Stimulated activated CD4-positive, alpha-beta T cell treated with anti-CD3 and anti-CD28 coated beads, TNF-alpha, amount 100 ng/mL, for 24 hours (primary cell): ENCODE measurements at places on chromosomes 5 and 9.

- no peak for DNase-seq
Observed at GRCh38 chr5:66118304-66118703, 25.8 kb upstream of the SREK1 start.

- no peak for DNase-seq
Observed at GRCh38 chr9:107759009-107759822, 269.6 kb upstream of the KLF4 start.

DNA sequence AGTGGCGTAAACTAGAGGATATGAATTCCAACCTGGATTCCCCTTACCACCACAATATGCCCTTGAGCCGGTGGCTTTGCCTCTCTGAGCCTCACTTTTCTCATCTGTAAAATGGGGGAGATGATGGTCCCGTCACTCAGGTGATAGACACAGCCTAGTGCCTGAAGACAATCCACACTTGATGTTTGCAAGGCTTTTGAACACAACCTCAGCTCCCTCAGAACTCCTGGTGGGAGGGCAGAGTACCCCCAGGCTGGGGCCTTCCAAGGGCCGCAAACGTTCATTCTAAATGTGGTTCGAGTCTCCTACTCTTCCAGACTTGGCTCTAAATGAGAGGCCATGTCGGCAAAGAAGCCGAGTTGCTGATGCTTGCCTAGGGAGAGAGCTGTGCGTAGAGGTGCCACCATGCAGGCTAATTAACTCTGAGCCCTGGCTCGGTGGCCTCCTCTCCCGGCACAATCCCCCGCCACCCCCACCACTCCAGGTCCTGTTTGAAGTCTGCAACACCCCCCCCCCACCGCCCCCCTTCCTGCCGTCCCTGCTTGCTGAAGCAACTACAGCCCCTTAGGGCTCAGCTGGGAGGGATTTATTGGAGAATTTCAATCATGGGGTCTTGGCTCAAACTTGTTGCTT, 97.7 kb upstream of the LMX1B start:
- DNase-seq, result no peak

DNA sequence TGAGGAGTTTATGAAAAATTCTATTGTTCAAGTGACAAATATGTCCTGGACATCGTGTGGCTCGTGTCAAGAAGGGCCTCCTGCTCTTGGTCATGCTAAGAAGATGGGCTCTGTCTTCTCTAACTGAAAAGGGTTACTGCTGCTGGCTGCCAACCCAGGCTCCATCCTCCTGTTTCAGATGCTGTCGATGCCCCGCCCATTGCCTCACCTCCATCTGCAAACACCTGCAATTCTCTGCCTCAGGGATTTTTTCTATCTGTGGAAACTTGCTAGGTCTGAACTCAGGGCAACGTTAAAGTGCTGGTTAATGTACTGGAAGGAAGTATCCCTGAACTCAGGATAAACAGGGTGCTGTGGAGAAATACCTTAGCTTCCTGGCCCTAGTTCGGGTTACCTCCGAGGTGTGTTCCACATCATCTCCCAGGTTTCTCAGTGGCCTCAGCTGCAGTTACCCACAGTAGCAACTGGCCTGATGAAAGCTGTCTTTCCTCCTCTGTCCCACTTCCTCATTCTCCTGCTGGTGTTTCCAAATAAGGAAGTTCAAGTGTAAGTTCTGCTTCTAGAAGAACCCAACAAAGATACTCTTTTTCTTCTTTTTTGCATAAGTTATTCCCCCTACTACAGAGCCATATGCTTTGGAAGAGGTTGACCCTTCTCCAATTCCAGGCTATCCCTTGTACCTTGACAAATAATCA, 151.7 kb upstream of the SMIM23 start:
- no peak for DNase-seq

GRCh38 chr5:169670769-169671525, 33.9 kb downstream of the DOCK2 start:
- DNase-seq, result no peak

- DNase-seq, result no peak
Observed at GRCh38 chr5:56054666-56055065, 59.9 kb upstream of the IL6ST start.

GRCh38 chr9:131868766-131869165, 128.9 kb upstream of the RAPGEF1 start:
- DNase-seq, result no peak

DNA sequence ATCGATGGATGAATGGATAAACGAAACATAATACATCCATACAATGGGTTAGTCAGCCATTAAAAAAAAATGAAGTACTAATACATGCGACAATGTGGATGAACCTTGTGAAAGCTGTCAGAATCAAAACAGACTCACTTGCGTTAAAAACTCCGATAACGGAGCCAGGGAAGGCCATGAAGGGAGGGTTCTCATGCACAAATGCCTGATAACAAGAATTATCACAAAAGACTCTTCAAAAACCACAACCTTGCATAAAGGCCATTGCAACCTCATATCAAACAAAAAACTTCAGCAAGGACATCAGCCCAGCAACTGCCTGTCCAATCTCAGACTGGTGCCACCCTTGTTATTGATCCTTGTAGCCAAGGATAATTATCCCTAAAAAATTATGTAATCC, 13.7 kb downstream of the ERMP1 start:
- DNase-seq, result no peak

DNA sequence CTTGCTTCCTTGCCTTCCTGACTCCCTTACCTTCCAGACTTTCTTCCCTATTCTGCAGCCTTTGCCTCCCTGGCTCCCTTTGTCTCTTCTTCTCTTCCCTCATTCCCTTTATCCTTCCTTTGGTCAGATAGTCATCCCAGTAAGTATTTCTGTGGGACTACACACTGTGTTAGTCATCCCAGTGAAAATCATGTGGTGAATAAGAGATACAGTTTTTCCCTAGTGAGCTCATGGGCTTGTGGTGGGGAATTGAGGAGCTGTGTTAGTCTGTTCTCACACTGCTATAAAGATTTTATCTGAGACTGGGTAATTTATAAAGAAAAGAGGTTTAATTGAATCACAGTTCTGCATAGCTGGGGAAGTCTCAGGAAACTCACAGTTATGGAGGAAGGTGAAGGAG, 109.8 kb upstream of the EDIL3 start:
- DNase-seq, result no peak

DNA sequence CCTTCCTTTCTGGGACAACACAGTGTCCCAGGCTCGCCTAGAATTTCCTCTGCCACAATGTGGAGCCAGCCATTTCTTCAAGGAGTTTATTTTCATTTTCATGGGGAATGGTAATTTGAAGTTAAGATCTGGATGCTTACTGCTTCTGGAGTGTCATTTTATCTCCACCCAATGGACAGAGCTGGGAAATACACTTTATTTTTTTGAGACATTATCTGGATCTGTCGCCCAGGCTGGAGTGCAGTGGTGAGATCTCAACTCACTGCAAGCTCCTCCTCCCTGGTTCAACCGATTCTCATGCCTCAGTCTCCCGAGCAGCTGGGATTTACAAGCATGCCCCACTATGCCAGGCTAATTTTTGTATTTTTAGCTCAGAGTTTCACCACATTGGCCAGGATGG, 12.7 kb upstream of the THG1L start:
- DNase-seq, result no peak

GRCh38 chr5:60978968-60979367, 34.0 kb downstream of the NDUFAF2 start:
- no peak for DNase-seq

DNA sequence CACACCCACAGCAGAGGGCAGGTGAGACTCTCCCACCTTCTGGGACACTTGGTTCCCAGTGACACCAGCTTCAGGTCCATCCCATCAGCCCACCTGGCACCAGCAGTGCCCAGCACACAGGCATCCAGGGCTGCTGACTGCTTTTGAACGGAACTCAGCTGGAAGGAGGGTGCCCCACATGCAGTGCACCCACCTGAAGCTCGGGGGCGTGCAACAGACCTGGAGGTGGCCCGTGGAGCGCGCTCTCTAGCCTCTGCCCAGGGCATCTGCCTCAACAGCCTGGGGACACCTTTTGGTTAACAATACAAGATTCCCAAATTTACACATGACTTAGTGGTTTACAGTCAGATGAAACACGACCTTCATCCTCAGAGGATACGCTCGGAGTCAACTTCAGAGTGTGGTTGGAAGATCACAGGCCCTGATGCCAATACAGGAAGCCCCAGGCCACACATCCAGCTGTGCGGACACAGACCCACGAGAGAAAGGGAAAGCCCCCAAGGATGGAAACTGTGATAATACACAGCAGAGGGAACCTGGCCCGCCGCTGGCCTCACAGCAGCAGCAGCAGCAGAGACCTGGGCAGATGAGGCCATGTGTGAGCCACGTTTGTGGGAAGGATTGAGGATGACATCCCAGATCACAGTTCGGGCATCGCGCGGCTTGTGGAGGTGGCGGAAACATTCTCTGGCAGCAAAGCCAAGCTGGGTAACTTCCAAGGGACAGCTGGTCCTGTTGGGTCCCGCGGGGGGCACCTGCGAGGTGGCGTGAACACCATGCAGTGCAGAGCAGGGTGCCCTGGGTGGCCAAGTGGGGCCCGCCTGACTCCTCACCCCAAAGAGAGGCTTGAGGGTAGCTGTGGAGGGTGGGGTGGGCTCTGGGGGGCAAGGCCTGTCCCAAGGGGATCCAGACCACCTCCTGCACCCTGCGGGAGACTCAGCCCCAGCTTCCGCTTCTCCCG, 64.0 kb downstream of the SECISBP2 start:
- no peak for DNase-seq

GRCh38 chr5:124446120-124446519, 300.3 kb downstream of the ZNF608 start:
- no peak for DNase-seq

DNA sequence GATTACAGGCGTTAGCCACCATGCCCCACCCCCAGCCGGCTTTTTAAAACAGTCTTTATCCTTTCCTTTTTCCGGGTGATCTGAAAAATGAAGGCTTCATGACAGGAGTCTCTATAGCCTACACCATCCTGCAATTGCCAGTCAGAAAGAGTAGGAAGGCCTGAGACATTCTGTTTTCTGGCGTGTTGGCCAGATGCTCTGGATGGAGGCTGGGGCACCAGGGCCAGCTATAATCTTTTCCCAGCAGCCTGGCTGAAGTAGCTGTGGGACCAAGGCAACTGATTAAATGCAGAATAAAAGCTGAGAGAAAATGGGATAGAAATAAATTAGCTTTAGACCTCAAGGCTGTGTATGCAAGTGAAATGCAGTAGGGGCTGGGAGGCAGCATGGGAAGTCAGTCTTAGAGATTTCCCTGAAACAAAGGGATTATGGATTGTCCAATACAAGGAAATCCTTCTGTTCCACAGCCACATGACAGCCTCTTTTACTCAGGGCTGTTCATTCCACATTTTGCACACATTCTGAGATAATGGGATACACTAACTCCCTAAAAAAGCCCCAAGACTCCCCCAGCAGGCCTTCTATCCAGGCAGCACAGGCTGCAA, 116.0 kb upstream of the LRRTM2 start:
- no peak for DNase-seq

- DNase-seq, result no peak
Observed at GRCh38 chr9:138067613-138068367, 190.2 kb downstream of the CACNA1B start.

GRCh38 chr5:91182763-91183162, 200.4 kb downstream of the ARRDC3 start:
- no peak for DNase-seq

- no peak for DNase-seq
Observed at GRCh38 chr5:173802670-173803165, 85.4 kb upstream of the CPEB4 start.

DNA sequence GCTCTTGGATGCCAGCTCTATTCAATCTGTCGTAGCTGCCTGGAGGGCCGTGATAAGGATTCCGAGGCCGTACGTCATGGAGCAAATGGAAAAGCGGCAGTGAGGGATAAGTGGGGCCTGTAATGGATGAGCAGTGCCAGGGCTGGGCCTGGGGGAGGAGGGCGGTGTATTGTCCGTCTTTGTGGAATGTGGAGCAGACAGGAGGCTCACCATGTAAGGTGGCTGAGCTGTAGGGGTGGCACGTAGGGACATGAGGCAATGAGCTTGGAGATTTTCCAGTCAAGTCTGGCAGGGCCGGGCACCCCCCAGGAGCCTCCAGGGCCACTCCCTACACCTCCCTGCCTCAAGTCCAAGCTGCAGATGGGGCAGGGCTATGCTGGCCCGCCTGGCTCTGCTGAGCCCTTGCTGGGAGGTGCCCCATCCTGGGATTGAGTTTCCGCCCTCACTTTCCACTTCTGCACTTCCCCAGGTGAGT, 29.2 kb downstream of the NCS1 start:
- no peak for DNase-seq

DNA sequence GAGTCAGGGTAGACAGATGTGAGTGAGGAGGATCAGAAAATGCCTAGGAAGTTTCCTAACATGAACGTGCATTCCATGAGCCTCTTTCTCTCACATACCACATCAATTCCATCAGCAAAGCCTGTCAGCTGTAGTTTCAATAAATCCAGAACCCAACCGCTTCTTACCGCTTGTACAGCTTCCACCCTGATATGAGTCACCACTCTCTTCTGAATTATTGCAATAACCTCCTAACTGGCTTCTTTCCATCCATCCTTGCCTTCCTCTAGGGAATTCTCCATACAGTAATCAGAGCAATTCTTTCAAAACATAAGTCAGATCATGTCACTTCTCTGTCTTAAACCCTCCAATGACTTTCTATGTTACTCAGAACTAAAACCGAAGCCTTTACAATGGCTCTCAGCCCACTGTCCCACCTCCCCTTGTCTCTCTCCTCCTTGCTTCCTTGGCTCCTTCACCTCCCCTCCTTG, 8.1 kb upstream of the RAD23B start:
- DNase-seq, result no peak

GRCh38 chr5:143231416-143231815, 172.1 kb downstream of the NR3C1 start:
- no peak for DNase-seq

GRCh38 chr9:113566712-113567071, 103.2 kb downstream of the RGS3 start:
- DNase-seq, result no peak

DNA sequence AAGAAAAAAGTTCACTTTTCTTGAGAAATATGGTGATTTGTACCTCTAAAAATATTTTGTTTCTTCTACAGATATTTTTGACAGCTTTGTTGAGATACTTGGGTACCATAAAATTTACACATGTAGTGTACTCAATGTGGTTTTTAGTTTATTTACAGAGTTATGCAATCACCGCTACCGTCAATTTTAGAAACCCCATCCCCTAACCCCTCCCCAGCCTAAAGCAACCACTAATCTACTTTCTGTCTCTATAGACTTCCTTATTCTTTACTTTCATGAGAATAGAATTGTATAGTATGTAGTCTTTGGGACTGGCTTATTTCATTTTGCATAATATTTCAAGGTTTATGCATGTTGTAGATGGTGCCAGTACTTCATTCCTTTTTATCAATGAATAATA, 45.0 kb upstream of the TDRD7 start:
- DNase-seq, result no peak

DNA sequence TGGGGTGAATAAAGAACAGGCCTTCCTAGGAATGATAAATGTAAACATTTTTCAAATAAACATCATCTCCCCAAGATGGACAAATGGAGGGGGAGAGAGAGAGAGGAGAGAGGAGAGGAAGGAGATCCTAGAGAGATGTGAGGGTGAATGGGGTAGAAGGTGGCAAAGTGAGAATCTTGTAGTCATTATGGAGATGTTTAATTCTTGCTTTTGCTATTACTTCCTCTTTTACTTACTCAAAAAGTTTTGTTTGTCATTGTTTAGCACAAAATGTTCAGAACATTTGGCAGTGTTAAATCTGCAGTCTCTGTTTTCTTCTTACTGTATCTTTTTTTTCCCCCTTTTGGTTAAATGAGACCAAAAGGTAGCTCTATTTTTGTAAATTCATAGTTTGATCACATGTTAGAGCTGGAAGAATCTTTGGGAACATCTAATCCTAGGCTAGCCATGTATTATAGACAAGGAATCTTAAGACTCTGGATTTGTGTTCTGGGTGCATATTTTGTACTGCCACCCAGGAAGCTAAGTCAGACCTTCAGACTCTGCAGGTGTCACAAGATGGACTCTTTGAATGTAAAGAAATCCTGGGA, 266.1 kb downstream of the NTRK2 start:
- DNase-seq, result no peak
